Motor neuron (in vitro differentiated cells): ENCODE measurements at places on chromosomes 6 and 20. TPM values are rescaled to one million over a fixed set of nuclear protein-coding genes. Genes with fewer than 3 reads are reported as not detected.

DNA sequence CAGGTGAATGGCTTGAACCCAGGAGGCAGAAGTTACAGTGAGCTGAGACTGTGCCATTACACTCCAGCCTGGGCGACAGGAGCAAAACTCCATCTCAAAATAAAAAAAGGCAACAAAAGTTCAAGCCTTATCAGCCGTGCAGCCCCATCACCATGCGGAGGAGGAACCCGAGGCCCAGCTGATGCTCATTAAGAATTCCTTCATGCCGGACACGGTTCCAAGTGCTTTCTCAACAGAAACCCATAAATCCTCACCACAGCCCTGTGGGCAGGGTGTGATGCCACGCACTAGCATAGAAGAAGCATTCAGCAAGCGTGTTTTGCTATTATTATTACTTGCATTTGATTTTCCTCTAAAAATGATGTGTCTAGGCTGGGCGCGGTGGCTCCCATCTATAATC, 56.3 kb downstream of the PREX1 start:
- ATAC-seq = peak; percentile 92

DNA sequence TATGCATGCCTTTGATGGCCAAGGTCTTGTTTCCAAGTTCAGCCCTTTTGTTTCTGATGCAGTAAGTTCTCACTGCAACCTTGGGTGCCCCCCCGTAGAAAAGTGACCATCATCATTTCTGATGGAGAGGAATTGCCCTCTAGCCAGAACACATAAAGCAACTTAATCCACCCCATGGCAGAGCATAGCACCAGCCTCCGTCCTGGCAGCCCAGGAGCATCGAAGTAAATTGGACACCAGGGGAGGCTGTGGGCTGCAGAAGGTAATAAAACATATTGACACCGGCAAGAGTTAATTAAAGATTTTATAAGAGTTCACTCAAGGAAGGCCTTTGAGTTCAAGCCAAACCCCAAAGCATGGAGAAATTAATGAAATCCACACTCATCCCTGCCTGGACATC, 39.2 kb upstream of the CST7 start:
- ATAC-seq = no peak

DNA sequence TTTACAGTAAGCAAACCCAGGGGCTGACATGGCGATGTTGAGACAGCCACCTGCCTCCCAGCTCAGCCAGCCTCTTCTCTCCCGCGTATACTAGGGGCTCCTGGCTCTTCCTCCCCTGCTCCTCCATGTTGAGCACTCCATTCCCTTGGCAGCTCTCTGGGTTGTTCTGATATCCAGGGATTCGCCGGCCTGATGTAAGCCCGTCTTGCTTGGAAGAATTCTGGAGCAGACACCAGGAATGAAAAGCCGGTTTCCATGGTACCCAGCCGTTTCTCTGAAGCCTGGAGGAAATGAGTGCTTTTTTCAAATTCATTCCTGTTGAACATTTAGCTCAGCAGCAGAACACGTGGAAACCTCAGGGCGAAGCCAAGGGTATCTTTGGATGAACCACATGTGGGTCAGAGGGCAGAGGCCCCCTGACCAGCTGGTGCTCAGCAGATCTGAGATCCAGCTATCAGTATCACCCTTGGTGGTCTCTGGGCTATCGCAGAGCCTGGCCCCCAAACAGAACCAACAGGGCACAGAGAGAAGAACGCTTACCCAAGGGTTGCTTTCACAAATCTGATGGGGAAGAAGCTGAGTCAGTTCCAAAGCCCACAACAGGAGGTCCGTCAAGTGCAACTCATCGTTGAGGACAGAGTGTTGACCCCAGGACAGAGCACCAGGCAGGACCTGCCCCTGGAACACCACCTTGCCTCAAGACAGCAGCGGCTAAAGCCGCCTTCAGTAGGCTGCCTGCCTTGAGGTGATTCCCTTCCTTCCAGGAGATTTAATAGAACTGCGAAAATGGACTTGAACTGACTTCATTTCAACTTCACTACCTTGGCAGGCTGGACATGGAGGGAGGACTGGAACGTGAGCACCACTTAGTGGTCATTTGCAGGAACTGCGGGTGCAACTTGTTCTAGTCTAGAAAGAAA, 96.1 kb upstream of the RIN2 start:
- peak; percentile 76 for ATAC-seq

DNA sequence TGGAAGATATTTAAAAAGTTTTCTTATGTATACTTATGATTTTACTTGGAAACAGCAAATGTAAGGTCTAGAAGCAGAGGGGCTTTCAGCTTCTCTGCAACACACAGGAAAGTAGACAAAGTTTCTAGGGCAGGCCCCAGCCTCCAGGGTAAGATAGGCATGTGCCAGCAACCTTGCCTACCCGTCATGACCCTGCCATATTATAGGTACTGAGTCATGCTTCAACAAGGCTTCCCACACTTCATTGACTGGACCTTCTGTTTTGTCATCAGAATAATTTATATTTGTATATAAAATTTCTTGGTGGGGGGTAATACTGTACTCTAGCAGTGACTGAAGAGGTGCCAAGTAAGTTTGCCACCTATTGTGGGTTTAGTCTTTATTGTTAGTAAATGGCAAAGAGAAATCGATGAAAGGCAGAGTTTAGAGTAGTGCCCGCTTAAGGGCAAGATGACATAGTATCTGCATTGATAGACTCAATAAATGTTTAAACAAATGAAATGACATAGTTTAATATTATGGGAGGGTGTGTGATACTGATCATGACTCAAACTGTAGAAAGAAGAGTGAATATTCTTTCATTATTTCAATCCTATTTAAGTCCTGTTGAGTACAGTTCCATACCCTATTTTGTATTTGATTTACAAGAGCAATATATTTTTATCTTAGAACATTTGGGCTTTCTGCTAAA, 95.6 kb downstream of the JARID2 start:
- ATAC-seq = no peak

GRCh38 chr6:14079433-14079832, 38.1 kb upstream of the CD83 start:
- ATAC-seq = peak; percentile 56

GRCh38 chr20:13494019-13494418, 144.7 kb downstream of the TASP1 start:
- no peak for ATAC-seq

DNA sequence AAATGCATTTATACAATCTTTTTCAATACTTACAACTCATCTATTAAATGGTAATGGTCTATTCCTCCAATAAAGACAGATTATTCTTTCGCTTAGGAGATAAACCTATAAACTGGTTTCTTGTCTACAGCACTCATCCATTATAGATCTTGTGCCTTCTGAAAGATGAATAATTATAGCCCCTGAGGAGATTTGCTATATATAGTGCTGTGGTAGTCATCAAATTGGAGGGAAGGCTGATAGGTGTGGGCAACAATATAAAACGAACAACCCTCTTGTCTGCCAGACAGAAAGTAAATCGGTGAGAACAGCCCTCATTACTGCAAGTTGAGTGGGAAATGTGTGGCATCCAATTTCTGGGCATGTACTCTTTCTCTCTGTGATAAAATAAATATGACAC, 292.5 kb upstream of the CNR1 start:
- peak; percentile 72 for ATAC-seq

DNA sequence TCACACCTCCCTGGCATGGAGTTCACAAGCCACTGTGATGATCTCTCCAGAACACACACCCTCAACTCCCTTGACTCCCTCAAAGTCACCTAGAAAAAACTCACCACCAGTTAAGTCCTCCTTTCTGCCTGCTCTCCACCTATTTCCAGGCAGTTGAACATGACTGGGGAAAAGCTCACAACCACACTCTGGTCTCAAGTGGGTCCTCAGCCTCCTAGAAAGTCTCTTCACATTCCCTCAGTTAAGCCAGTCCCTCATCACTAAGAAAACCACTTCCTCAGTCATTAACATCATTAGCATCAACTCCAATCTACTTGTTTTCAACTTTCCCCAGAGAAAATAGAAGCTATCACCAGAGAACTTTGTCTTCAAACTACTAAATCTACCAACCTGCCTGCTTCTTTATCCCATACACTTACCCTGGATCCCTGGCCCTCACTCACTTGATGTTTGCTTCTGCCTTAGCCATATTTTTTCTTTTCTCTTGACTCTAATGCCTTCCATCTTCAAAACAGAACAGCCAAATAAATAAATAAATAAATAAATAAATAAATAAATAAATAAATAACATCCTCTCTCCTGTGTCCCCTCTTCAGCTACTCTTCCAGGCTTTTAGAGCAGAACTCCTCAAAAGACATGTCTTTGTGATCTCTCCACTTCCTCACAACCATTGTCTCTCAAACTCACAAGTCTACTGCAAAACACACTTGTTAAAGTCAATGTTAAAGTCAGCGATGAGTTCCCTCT, 742.4 kb upstream of the FLRT3 start:
- ATAC-seq = no peak

GRCh38 chr6:159450815-159451465, 242.1 kb downstream of the SOD2 start:
- ATAC-seq = peak; percentile 55

- no peak for ATAC-seq
Observed at GRCh38 chr6:148304976-148305375, 37.7 kb upstream of the SASH1 start.

DNA sequence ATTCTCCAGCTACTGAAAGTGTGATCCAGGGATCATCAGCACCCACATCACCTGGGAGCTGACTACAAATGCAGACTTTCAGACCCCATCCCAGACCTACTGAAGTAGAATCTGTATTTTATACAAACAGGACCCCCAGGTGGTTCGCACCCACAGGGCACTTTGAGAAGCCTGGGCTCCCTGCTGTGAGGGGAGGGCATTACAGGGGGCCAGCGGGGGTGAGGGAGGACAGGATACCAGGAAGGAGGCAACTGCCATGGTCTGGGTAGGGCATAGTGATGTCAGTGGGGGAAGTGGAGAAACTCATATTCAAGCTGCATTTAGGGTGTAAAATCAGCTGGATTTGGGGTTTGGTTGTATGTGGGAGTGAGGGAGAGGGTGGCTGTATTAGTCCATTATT, 2.0 kb upstream of the ADA start:
- no peak for ATAC-seq

DNA sequence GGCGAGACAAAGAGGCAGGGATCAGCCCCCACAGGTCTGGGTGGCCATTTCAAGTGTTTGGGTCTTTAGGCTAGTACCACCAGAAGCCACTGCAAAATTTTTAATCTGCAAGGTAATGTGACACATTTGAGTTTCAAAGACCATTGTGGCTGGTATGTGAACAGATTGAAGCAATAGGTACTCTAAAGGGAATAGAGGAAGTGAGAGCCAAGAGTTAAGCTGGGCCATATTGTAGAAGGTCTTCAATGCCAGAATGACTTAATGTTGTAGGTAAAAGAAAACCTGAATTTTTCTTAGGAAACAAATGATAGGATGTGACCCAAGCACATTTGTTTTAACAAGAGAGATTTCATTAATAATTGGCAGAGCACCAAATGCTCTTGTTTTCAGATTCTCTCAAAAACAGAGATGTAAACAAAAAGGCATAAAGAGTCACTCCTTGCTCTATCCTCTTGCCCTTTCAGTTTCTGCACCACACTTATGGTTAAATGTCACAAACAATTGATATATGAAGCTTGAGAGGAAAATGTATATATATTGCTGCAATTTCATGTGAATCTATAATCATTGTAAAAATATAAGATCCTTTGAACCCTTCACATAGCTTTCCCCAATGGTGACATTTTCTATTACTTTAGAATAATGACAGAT, 307.1 kb upstream of the PLN start:
- ATAC-seq = no peak

DNA sequence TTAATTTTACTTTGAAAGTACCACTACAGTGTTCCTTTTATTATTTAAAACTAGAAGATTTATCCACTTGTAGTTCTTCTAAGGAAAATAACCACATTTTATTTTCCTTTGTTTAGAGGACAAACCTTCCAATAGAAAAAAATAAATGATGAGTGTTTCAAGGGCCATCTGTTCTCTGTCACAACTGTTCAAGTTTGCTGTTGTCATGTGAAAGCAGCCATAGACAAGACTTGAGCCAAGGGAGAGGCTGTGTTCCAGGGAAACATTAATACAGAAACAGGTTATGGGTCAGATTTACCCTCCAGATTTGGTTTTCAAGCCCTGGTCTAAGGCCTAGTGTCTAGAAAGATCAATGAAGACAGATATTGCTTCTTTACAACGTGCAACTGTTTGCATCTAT, 463.6 kb downstream of the C6orf118 start:
- ATAC-seq = no peak

GRCh38 chr6:170011204-170012036, 260.0 kb downstream of the ERMARD start:
- ATAC-seq = no peak

DNA sequence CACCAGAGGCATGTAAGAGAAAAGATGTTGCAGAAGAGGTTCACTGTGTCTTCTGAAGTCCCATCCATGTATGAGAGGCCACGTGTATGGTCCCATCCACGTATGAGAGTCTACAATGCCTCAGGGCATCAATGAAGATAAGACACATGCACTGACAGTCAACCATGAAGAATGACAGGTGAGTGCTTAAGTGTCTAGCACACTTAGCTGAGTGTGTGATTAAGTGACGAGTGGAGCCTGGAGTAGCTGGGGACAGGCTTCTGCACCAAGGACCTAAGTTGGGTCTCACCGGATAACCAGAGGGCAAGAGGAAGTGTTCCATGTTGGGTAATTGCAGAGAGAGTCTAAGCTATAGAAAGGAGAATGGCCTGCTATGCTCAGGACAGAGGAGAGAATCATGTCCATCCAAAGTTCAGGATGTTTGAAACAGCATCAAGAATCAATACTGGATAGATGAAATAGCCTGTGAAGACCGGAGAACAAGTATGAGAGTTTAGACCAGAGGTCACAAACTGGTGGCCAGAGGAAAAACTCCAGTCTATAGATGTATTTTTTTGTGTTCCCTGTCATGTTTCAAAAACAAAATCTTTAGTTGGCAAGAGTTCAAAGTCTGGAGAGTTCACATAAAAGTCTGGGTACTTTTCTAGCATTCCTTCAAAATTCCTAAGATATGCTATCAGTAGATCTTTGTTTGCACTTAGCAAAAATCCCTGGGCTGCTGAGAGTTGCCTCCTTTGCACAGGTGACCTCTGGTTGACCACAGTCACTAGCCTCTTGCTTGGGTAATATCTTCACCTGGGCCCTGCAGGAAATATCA, 165.8 kb downstream of the KIF16B start:
- ATAC-seq = no peak

- ATAC-seq = no peak
Observed at GRCh38 chr6:12379181-12379580, 89.0 kb downstream of the EDN1 start.

GRCh38 chr6:120357447-120357846, 976.8 kb downstream of the TBC1D32 start:
- no peak for ATAC-seq

GRCh38 chr6:35469751-35470662, 1.8 kb downstream of the RPL10A start:
- no peak for ATAC-seq

GRCh38 chr6:46605091-46605797, 47.4 kb downstream of the CYP39A1 start:
- ATAC-seq = no peak

Gene IPCEF1
- total RNA-seq = 0.29 and 0.67 TPM in 2 replicates

Gene FAXC
- total RNA-seq = 24.5 and 24.6 TPM in 2 replicates

Gene PTCRA
- not detected in 2 replicates for total RNA-seq

Gene SLC35D3
- total RNA-seq = not detected in 2 replicates

Gene TAF11
- total RNA-seq = 59.5 and 62.7 TPM in 2 replicates

Gene CHRNA4
- total RNA-seq = 11.2 and 15.7 TPM in 2 replicates

Gene BRD2
- 285 and 302 TPM in 2 replicates for total RNA-seq

Gene COX4I2
- total RNA-seq = not detected in 2 replicates

Gene TRIM40
- total RNA-seq = 0.26 TPM in 1 of 2 replicates, not detected in the other

Gene WFDC5
- 0.41 TPM in 1 of 2 replicates, not detected in the other for total RNA-seq

Gene LKAAEAR1
- total RNA-seq = not detected in 2 replicates

Gene TRIM10
- 0.15 and 0.38 TPM in 2 replicates for total RNA-seq

Gene EDN3
- 0.05 TPM in 1 of 2 replicates, not detected in the other for total RNA-seq
